Activated gamma-delta T cell (primary cell): ENCODE measurements at places on chromosomes 7 and 10.

DNA sequence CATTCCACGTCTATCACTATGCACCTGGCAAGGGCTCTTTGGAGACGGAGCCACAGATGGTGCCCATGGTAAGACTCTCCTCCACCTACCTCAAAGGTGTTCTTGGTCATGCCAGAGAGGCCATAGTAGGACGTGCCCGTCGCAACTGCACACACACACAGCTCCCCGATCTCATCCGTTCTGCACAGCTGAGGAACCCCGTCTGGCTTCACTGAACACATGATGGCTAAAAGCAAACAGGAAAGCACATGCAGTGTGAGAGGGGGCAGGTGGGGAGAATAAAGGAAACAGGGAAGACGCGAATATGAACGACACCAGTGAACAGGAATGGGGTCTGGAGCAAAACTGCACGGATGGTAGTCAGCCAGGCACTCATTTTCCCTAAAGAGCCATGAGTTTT, 230.9 kb downstream of the ZMYND11 start:
- DNase-seq: no peak

- DNase-seq: no peak
Measured at GRCh38 chr7:18536486-18536885, 40.9 kb downstream of the HDAC9 start.

GRCh38 chr7:30979027-30979426, 15.3 kb downstream of the GHRHR start:
- no peak for DNase-seq

DNA sequence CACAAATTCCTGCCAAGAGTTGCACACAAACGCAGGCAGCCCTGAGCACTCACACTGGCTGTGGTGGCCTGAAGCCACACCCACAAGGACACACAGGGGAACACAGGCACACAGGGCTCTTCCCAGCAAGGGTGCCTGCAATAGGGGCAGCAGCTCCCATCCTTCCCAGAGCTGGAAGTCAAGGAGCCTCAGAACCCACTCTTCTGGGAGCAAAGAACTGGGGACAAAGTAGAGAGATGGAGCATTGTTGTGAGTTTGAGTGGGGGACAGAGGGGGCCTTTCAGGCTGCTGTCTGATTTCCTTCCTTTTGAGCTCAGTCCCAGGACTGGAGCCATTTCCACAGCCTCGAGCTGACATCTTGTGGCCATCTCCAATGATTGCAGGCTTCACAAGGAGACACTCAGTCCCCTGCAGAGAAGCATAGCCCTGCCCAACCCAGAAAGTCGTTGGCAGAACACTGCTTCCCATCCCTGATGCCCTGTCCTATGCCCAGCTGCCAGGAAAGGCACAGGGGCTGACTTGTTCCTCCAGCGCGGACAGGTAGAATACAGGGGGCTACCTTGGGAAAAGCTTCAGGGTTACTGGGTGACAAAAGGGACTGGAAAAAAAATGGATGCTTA, 34.4 kb upstream of the SLF2 start:
- no peak for DNase-seq

DNA sequence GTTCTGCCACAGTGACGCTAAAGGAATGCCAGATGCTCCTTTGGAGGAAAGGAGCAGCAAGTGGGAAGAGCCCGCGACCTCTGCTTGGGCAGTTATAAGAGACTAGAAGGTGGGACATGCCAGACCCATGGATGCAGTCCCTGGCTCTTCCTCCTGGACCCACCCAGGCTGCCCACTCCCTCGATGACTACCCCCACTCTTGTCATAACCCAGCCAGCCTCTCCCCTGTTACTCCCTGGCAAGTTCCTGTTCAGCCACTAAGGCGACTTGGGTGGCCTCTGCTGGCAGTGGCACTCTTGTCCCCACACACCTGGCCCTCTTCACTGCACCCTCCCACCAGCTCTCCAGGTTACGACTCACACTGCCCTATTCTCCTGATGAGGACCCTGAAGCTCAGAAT, 33.5 kb downstream of the COL13A1 start:
- no peak for DNase-seq

GRCh38 chr10:124971276-124971675, 29.4 kb downstream of the ZRANB1 start:
- DNase-seq: no peak
